ENCODE measurements at places on chromosomes 6 and 20.

DNA sequence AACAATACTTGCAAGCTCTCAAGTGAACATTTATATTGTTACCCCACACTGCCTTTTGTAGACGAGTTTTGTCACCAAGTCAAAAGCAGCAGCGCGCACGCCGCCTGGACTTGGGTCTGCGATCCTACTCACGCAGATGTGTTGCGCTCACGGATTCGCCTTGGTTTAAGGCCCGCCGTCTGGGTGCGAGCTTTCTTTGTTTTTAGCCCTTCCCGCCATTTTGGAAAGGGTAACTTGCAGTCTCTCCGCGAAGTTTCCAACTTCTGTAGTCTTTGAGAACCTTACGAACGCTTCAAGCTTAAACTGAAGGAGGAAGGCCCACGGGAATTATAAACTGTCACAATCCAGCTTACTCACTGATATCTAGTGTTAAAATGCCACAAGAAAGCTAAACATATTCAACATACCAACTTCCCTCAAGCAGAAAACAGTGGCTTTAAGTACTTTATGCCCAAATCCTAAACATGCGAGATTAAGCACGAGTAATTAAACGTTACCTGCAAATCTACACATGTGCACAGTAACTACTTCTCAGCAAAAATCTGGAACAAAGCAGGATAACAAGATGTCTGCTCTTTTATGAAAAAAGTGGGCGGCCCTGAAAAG, 80.4 kb upstream of the BTN3A2 start:
- no peak for DNase-seq

- DNase-seq = no peak
Measured at GRCh38 chr20:63106765-63107448, 100.1 kb upstream of the BHLHE23 start.

- no peak for DNase-seq
Measured at GRCh38 chr20:3595541-3595940, 67.7 kb downstream of the GFRA4 start.

DNA sequence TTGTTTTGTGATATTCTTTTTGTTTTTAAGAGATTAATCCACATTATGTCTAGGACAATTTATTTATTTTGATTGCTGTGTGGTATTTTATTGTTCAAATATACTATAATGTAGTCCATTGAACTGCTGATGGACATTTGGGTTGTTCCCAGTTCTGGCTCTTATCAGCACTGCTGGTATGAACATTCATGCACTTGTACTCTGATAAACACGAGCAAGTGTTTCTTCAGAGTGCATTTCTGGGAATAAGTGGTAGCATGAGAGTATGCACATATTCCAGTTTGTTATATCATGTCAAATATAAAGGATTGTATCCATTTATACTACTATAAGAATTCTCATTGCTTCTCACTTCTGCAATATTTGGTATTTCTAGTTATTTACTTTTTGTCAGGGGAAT, 7.1 kb downstream of the CALHM6 start:
- DNase-seq = no peak

GRCh38 chr6:3782876-3783832, 31.6 kb upstream of the PXDC1 start:
- DNase-seq = no peak

GRCh38 chr6:129525055-129525454, 184.9 kb downstream of the ARHGAP18 start:
- no peak for DNase-seq

DNA sequence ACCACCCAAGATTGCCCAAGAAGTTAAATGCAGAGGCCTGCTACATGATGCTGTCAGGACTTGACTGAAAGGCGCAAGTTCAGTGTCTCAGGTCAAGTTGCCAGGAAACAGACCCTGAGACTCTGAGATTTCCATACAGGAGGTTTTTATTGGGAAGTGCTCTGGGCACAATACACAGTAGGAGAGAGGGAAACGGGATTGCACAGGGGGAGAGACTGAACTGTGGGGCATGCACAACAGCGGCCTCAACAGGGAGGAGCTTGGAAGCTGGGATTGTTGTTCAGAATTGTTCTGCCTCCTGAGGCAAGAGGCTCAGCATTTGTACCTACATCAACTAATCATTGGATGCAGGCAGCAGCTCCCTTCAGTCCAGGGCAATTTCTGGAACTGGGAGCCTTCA, 6.7 kb downstream of the STX11 start:
- no peak for DNase-seq

DNA sequence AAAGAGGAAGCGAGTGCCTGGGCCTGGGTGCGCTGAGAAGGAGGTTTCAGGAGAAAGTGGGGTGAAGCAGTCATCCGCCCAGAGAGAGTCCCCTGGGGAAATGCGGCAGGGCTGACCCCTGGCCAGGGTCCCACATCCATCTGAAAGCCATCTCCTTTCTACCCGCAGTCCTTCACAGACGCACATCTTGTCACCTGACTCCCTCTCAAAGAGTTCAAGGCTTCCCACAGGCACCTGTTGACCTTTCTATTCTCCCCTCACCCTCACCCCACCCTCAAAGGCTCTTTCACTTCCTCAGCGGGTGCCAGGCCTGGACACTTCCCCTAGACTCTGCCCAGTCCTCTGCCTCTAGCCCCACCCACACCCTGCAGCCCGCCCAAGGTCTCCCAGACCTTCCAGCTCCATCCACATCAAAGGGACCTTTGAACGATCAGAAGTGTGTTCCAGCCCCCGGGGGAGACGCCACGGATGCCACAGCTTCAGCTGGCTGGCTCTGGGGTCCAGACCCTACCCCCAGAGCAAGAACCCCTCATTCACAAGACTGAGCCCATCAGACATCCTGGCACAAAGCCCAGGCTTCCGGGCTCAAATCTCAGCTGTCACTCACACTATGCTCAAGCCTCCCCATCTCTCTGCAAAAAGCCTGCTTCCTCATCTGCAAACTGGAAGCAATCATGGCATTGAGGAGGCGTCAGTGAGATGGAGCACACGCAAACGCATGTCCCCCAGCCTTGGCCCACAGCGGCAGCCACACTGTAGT, 2.1 kb downstream of the CTSZ start:
- DNase-seq = no peak

DNA sequence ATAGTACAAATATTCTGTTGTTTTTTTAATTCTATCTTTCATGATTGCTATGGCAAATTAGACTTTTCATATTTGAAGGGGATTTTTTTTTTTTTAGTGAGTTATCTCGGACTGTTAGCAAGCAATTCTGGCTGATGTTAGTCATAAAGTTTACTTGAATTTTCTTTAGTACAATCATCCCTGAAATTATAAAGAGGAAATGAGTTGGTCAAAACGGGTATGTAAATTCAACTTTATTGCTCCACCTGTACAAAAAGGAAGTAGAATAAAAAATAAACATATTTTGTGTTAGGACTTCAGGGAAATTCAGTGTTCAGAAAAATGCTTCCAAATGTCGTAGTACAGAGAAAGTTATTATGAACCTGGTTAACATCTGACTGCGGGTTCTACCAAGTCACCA, 40.3 kb downstream of the PPP1R14C start:
- no peak for DNase-seq

DNA sequence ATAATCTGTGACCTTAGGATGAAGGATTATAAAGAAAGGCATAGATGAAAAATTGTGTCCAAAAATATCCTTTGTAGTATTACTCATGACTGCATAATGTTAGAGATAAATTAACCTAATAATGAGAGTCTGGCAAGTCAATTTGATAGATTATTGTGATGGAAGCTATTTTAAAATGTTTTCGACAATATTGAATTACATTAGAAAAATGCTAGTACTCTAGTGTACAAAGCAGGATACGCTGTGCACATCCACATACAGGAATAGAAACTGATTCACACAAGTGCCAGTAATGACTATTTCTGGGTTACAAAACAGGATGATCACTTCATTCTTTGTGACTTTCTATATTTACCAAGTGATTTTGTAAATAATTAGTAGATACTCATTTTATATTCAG, 3.3 kb downstream of the SLC17A2 start:
- no peak for DNase-seq

DNA sequence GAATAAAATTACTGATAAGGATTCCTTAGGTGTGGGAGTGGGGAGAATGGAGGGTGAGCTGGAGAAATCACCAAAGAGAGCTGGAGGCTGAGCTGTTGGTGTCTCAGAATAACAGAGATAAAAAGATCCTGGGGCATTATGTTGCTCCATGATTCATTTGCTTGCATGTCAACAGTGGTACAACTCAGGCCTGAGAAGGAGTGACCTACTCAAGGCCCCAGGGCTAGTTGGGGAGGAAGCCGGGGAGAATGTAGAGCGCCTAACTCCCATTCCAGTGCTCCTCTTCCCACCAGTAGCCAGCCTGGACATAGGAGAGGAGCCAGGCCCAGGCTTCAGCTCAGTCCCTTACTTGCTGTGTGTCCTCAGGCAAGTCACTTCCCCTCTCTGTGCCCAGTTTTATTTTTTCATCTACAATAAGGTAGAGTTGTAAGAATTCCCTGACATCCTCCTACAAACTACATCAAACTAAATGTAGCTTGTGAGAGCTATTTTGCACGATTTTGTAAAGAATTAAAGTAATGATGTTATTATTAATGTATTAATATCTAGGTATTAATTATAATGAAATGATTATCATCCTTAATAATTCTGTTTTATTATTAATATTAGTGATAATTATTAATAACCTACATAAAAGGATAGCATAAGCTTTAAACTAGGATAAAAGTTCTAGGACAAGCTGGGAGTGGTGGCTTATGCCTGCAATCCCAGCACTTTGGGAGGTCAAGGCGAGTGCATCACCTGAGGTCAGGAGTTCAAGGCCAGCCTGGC, 250.9 kb upstream of the SULF2 start:
- DNase-seq = no peak

DNA sequence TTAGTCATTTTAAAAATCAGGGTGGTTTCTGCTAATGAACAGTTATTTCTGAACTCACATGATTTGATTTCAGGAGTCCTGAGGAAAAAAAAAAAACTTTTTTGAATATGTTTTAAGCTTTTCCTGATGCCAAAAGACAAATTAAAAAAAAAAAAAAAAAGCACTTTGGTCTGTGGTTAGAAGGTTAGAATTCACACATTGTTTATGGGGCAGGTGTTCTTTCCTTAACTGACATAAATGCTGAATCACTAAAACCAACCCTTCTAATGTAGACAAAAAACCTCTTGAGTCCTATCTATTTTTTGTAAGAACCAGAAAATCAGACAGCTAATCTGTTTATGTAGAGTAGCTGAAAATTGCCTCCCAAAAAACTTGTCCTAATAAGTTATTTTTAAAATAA, 20.4 kb downstream of the THEMIS start:
- no peak for DNase-seq

DNA sequence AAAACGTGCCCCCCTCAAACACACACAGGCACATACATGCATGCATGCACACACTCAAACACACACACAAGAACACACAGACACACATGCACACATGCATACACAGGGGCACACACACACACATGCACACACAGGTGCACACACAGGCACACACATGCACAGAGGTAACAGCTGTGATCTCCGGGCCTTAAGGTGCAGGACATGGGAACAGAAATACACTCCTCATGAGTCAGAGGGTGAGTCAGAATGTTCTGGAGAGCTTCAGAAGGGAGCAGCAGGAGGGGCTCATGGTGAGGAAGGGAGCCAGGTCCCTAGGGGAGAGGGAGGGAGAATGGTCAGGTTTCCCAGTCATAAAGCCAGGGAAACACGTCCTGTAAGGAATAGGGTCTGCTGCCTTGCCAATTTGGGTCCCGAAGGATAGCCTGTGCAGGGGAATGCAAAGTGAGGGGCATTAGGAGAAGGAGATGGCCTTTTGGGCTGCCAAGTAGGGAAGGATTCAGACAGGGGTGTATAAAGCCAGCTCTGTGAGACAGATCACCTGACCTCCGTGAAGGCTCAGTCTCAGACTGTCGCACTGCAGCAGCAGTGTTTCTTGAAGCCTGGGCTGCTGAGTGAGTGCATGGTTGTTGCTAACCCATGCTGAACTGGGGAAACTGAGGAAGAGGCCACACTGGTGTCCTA, 123.9 kb downstream of the MAFB start:
- no peak for DNase-seq

DNA sequence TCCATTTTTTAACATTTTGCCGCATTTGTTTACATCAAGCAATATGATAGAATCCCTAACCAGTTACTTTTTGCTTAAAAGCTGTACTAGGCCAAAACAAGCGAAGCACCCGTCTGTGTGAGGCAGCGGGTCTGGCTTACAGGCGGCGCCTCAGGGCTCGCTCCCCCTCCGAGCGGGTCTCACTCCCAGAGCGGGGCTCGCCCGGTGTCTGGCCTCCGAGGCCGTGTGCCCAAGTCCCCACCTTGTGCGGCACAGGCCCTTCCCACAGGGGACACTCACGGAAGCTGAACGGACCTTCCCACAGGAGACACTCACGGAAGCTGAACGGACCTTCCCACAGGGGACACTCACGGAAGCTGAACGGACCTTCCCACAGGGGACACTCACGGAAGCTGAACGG, 23.4 kb downstream of the ZBTB46 start:
- DNase-seq = no peak

DNA sequence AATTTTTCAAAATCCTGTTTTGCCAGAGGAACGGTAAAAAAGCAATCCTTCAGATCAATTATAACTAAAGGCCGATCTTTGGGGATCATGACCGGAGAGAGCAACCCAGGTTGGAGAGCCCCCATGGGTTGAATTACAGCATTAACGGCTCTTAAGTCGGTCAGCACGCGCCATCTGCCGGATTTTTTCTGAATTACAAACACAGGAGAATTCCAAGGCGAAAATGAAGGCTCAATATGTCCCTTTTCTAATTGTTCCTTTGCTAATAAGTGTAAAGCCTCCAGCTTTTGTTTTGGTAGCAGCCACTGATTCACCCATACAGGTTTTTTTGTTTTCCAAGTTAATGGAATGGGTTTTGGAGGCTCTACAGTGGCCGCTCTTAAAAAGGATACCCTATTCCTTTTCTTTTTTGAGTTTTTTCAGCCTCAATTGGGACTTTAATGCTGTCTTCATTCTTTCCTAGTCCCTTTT, 16.9 kb upstream of the PTCRA start:
- DNase-seq = no peak

GRCh38 chr6:169787797-169788196, 36.4 kb downstream of the ERMARD start:
- no peak for DNase-seq

DNA sequence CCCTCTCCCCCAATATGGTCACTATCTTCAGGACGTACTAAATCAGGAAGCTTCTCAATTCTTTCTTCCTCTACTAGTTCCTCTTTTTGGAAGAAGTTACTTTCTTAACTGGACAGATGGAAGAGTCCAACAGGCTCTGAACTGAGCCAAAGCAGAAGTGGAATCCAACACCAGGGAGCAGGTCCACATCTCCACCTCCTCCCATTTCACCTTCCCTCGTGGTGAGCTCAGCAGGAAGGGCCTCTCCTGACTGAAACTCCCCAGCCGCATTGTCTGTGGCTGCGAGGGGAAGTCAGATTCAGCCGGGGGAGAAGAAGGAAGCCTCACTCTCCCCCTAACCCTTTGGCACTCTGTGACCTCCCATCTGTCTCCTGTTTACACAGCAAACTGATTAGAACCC, 63.8 kb upstream of the UST start:
- DNase-seq = no peak

- no peak for DNase-seq
Measured at GRCh38 chr20:18007534-18008292, 38.9 kb downstream of the MGME1 start.

GRCh38 chr6:56223995-56224394, 23.4 kb downstream of the COL21A1 start:
- no peak for DNase-seq

- DNase-seq = no peak
Measured at GRCh38 chr20:51008718-51009117, 14.2 kb downstream of the KCNG1 start.

GRCh38 chr20:53364646-53365045, 229.0 kb downstream of the ZNF217 start:
- DNase-seq = no peak

- no peak for DNase-seq
Measured at GRCh38 chr6:159062564-159062945, 17.8 kb upstream of the TAGAP start.
